ENCODE measurements at places on chromosomes 12 and 14. TPM values are rescaled to one million over a fixed set of nuclear protein-coding genes. Genes with fewer than 3 reads are reported as not detected.

WNT5B gene
- polyA plus RNA-seq = 4.1 TPM

POU6F1 gene
- 21.8 TPM for polyA plus RNA-seq

AGAP2 gene
- 37.8 TPM for polyA plus RNA-seq

LAG3 gene
- 0.81 TPM for polyA plus RNA-seq

PTPRO gene
- polyA plus RNA-seq = 16.0 TPM

PLEKHH1 gene
- 43.3 TPM for polyA plus RNA-seq

RERGL gene
- 1.6 TPM for polyA plus RNA-seq

BCDIN3D gene
- polyA plus RNA-seq = 3.6 TPM
